ENCODE measurements at places on chromosomes 6 and 20.
A peak's percentile ranks its signal among the peaks of the same experiment; 100 is the strongest.

DNA sequence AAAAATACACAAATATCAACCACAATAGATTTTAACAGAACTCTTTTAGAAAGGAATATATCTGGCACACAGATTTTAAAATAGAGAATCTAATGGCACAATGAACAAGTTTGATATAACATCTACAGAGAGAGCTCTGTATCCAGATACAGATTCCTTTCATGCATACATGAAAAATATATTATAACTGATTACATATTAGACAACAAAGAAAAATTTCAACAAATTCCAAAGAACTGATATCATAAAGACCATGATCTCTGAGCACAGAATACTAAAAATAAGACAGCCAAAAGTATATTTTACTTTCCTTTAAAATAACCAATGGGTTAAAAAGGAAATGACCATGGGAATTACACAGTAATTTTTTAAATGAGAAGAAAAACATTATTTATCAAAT, 74.1 kb upstream of the MAP7 start:
- DNase-seq: no peak

DNA sequence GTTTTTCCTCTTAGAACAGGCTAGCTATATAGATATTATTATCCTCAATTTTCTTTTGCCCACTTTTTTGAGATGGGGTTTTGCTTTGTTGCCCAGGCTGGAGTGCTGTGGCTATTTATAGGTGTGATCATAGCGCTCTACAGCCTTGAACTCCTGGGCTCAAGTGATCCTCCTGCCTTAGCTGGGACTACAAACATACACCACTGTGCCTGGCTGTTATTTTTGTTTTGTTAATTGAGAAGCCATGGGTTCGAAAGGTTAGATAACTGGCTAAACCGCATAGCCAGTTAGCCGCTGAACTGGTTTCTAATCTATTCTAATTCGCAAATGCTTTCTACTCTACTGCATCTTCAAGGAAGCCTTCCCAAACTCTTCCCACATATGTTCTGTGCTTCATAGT, 425.8 kb downstream of the CDKAL1 start:
- DNase-seq: no peak

GRCh38 chr20:53174454-53174853, 202.3 kb downstream of the TSHZ2 start:
- DNase-seq: no peak

- DNase-seq: no peak
Measured at GRCh38 chr6:158756977-158757752, 62.0 kb downstream of the EZR start.

GRCh38 chr20:63402181-63402859, 41.2 kb upstream of the CHRNA4 start:
- DNase-seq: no peak

DNA sequence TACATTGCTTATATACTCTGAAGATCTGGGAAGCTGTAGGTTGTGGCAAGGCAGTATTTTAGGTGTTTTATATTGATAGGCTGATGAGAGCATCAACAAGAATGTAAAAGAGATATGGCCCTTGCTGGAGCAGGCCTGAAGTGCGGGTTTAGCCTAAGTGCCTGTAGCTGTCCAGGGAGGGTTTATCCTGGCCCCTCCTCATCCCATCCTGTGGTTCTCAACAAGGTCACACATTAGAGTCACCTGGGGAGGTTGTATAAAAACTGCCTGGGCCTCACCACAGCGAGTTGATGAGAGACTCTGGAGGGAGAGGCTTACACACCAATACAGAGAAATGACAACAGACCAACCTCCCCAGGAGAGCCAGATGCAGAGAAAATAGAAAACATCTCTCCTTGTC, 48.4 kb downstream of the LYRM2 start:
- no peak for DNase-seq

- DNase-seq: no peak
Measured at GRCh38 chr20:54643761-54644160, 168.4 kb downstream of the DOK5 start.

DNA sequence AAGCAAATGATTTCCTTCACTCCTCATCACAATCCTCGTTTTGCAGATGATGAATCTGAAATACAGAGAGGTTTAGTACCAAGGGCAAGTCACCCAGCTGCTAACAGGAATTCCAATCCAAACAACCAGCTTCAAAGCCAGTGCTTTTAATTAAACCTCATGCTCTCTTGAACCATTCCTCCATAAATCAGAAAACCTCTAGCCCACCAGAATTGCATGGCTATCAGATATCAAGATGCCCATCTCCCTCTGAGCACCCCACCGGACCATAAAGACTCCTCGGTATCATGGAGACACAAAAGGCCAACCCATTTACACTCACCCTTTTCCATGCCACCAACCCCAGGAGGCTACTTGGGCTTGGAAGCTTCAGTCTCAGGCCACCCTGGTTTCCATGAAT, 46.0 kb downstream of the TFAP2A start:
- no peak for DNase-seq

- DNase-seq: peak; percentile 58
Measured at GRCh38 chr20:46119028-46119546, 973 bp downstream of the CD40 start.

GRCh38 chr6:36636687-36637418, 41.7 kb upstream of the CDKN1A start:
- DNase-seq: no peak

All from inflammatory macrophage treated with lipopolysaccharide for 1 hour (primary cell).